HCT116 (cell line): ENCODE measurements at places on chromosomes 7 and 10.

DNA sequence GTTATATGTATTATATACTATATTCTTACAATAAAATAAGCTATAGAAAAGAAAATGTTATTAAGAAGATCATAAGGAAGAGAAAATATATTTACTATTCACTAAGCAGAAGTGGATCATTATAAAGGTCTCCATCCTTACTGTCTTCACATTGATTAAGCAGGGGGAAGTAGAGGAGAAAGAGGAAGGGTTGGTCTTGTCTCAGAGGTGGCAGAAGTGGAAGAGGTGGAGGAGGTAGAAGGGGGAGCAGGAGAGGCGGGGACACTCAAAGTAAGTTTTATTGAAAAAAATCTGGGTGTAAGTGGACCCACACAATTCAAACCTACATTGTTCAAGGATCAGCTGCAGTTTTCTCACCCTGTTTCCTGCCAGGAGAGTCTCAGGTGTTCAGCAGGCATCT, 28.9 kb upstream of the ERCC6 start:
- no peak for DNase-seq

DNA sequence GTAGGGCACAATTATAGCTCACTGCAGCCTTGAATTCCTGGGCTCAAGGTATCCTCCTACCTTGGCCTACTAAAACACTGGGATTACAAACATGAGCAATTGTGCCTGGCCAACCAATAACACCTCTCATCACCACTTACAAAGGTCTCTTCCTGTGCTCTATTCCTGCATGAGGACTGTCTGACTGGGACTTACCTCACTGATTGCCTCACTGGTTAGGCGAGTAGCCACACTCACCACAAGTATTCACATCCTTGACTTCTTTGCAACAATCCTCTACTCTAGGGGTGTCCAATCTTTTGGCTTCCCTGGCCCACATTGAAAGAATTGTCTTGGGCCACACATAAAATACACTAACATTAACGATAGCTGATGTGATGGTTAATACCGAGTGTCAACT, 22.6 kb upstream of the PDIA4 start:
- no peak for DNase-seq

GRCh38 chr7:91455411-91455810, 191.2 kb downstream of the FZD1 start:
- no peak for DNase-seq

DNA sequence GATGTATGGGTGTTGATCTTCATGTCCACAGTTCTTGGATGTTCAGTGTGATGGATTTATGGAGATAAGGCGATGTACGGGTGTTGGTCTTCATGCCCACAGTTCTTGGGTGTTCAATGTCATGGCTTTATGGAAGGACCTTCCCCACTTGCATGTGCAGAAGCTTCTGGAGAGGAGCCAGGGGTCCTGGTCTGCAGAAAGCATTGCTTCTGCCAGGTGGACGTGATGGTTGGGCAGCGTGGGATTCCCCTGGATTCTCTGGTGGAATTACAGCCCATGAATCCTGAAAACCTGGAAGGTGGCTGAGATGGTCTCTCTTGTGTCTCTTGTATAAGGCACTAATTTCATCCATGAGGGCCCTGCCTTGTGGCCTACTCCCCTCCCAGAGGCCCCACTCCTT, 183.7 kb upstream of the TCERG1L start:
- no peak for DNase-seq

- no peak for DNase-seq
These were observed 149.7 kb upstream of the EEPD1 start for GRCh38 chr7:36003343-36003742.
